Kidney glomerular epithelial cell (primary cell): ENCODE measurements at places on chromosomes 16 and 17.
A peak's percentile ranks its signal among the peaks of the same experiment; 100 is the strongest.

DNA sequence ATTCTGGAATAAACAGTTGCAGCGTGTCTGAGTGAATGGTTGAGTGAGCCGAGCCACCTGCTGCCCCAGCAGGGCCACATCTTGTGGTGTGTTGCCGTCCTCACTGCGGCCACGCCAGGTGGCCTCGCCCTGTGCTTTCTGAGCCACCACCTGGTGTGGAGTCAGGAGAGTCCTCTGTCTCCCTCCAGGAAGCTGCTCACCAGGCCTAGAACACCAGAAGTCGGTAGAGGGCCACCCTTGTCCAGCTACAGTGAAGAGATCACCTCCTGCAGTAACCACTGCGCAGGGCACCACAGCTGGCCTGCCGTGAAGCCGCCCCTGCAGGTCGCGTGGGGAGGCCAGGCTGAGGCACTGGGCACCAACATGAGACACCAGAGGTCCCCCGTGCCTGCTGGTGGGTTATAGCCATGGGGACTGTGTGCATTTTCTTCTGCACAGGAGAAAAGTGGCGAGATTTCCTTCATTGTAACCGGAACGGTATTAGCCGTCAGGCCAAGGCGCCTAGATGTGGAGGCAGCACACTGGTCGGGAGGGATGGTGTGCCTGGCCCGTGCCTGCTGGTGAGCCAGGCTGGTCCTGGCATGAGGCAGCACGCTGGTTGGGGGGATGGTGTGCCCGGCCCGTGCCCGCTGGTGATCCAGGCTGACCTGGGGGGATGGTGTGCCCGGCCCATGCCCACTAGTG lies 28.9 kb upstream of the FOXK2 start:
- DNase-seq, result no peak

DNA sequence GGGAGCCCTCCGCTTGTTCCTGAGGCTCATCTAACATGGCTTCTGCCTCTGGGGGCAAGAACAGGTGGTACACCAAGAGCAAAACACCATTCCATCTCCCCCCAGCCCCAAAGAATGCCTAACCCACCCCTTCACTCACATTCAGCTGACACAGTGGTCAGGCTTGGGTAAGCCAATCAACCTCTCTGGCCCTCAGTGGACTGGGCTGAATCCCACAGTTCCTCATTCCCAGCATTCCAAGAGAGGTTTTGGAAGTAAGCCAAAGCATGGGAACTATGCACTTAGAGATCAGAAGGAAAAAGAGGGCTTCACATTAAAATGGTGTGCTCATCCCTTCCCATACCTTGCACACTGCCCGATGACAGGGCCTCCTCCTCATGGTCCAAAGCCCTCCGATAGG lies 7.8 kb downstream of the PIGS start:
- peak; percentile 88 for DNase-seq

DNA sequence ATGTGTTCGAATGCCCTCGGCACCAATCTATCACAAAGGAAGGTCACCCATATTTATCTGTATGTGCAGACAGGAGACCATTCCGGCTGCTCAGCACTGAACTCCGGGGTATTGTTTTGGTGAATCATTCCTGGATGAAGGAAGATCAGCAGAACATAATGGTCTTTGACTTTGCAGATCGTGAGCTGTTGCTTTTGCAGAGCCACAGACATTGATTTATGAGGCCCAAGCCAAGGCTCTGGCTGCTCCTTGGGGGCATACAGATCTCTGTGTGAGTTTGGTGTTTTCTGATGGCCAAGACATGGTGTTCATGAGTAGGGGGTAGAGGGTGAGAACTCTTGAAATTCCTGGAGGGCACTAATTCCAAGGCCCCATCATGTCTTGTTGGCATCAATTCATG lies 458.8 kb upstream of the HSBP1 start:
- DNase-seq, result no peak

DNA sequence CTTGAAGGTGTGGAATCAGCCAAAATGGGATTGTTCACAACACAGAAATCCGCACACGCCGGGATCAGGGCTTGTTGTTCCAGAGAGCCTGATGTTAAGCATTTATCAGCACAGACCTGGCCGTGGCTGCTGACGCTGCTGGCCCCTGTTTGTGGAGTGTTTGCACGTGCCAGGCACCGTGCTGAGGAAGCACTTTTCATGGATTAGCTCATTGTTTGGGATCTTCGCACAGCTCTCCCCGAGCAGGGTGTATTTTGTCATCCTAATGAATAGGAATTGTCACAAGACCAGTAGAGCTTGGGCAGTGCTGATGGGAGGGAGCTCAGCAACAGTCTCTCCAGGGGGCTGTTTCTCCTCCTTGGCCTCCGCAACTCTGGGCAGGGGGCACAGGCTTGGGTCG lies 160.4 kb upstream of the PLCG2 start:
- DNase-seq, result no peak
